ENCODE measurements at places on chromosomes 7 and 10.

GRCh38 chr7:82164813-82165212 lies 278.8 kb downstream of the CACNA2D1 start:
- DNase-seq, result no peak

DNA sequence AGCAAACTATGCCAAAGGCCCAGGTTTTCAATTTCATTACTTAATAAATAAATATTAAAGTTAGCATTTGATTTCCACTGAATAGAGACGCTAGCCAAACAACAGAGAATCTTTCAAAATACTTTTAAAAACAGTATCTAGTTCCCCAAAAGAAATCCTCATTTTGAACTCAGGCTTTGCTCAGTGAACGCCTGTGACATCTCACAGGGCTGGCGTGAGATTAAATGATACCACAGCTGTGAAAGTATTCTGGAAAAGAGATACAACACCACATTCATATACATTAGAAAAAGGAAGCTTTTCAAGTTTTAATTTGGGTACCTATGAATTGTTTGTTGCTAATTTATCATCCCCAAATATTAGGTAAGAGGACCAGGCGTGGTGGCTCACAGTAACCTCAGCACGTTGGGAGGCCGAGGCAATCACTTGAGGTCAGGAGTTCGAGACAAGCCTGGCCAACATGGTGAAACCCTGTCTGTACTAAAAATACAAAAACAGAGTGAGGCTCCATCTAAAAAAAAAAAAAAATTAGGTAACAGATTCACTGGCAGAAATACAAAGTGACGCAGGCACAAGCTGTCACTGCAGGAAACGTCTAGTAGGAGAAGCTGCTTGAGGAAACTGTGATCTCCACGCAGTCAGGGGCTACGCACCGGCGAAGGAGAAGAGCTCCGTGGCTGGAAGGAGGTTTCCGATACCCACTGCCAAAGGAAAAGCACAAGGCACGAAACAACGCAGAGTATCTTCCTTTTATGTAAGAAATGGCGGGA lies 50.0 kb downstream of the AMZ1 start:
- no peak for DNase-seq

DNA sequence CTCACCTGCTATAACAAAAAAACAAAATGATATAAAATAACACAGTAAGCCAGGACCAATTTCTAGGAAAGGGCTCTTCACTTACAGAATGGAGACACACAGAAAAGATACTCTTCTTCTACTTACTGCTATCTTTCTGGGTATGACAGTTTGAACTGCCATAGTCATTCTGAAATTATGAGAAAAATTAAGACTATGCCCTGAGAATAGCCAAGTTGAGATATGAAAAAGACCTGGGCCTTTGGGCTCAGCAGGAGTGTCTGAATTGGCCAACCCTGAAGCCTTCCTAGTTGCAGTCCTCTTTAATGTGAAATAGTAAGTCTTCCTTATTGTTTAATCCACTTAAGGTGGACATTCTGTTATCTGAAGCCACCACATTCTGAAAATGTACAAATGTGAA lies 519.5 kb downstream of the GRID1 start:
- DNase-seq, result no peak

GRCh38 chr10:127338399-127339110 lies 142.2 kb upstream of the INSYN2A start:
- no peak for DNase-seq

DNA sequence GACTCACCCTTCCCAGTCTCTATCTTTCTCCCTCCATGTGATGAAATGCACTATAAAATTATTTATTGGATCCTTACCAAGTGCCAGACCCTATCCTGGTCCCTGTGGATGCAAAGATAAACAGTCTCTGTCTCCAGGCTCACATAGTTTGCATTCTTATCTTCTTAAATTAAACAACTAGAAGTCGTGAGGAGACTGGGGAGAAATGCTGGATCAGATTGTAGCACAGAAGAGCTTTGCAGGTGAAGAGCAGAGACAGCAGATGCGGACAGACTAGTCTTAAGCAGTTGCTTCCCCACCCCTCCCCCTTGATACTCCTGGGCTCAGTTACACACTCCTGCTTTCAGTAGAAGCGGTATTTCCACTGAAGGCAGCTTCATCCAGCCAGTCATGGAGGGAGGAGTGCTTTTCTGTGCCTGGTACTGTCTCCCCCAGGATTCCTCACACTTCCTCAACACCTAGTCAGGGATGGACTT lies 20.8 kb upstream of the CDK1 start:
- no peak for DNase-seq

DNA sequence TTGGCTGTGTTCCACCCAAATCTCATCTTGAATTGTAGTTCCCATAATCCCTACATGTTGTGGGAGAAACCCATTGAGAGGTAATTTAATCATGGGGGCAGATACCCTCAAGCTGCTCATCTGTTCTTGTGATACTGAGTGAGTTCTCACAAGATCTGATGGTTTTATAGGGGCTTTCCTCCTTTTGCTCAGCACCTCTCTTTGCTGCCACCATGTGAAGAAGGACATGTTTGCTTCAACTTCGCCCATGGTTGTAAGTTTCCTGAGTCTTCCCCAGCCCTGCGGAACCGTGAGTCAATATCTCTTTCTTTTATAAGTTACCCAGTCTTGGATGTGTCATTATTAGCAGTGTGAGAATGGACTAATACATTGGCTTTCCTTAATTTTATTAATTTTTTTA lies 527.8 kb downstream of the MDFIC start:
- DNase-seq, result no peak

- DNase-seq, result no peak
These were observed 16.9 kb downstream of the SHH start for GRCh38 chr7:155795401-155795800.

GRCh38 chr10:2139746-2140145 lies 402.4 kb upstream of the ADARB2 start:
- DNase-seq, result no peak

DNA sequence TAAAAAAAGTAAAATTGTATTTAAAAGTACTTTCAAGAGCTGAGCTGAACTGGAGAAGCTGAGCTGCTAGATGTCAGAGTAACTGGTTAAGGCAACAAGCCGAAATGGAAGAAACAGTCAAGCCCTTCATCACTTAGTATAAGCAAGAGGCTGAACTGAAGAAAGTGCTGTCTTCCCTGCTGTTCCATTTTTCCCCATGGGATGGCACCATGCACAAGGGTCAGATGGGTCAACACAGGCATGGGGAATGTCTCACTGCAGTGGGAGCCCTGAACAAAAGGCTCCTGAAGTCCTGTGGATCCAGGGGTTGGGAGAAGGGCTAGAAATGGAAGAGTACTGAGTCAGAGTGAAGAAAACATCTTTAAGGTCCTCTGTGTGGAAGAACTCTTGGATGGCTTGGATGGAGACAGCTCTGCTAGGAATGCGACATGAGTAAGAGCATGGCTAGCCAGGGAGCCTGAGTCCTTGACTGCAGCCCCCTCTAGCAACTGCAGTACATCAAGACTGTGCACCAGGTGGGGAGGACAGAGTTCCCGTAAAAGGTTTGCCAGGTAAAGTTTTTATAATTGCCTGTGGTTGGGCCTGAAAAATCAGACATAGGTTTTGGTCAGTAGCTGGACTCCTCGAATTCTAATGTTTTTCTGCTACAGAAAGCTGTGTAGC lies 348.3 kb downstream of the GPR158 start:
- no peak for DNase-seq

GRCh38 chr7:105234886-105235285 lies 153.8 kb downstream of the SRPK2 start:
- no peak for DNase-seq

DNA sequence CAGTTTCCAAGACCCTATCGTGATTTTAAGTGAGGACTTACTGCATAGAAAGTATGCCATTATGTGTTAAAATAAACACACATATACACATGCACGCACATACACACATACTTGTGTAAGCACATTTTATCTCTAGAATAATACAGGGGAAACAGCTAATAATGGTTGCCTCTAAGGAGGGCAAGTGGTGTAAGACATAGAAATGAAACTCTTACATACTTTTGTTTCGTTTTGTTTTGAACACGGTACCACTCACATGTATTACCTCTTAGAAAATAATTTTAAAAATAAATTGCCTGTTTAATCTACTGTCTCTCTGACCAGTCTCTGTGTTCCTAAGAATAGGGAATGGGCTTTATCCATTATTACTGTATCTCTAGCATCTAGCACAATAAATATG lies 49.2 kb downstream of the HERPUD2 start:
- no peak for DNase-seq

GRCh38 chr10:21530641-21531040 lies 3.4 kb upstream of the MLLT10 start:
- DNase-seq, result no peak

DNA sequence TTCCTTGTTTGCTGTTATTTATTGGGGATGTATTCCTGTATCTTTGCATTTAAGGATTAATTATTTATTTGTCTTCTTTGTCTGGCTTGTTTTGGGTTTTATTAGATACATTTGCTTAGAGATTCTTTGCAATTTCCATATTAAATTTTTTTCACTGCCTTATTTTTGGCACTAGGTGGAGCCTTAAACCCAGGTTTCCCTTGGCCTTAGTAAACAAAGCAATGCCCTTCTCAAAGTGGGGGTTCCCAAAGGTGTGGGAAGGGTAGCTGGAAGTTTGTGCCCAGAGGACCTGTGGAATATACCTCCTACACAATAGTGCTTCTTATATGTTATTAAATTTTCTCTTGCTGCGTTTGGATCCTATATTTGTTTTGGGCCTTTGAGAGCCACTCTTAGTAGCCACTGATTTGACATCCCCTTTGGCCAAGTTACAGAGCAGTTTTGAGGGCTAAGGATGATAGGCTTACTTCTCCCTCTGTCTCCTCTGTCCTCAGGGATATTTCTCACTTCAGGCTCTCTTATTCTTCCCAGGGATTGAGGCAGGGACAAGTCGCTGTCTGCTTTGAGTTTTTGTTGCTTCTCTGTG lies 162.3 kb downstream of the ITGB1 start:
- DNase-seq, result peak; percentile 20

GRCh38 chr10:30432622-30433305 lies 1.2 kb upstream of the MAP3K8 start:
- peak; percentile 67 for DNase-seq

DNA sequence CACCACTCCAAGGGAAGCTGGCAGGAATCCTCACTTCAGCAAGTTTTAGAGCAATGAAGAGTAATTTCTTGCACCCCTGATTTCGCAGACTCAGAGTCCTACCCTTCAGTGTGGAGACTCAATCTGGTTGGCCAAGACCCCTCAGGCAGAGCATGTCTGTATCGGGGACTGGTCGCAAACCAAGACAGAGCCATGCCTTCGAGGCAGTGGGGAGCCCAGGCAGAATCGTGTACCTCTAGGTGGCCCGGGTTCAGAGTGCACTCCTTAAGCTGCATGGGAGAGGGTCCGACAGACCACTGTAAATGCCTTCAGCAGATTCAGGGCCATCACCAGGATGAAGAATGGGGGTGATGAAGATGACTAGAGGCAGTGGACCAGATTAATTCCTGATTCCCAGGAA lies 94.9 kb downstream of the STRA8 start:
- DNase-seq, result no peak

- no peak for DNase-seq
These were observed 51.4 kb downstream of the MICALL2 start for GRCh38 chr7:1407892-1408291.

DNA sequence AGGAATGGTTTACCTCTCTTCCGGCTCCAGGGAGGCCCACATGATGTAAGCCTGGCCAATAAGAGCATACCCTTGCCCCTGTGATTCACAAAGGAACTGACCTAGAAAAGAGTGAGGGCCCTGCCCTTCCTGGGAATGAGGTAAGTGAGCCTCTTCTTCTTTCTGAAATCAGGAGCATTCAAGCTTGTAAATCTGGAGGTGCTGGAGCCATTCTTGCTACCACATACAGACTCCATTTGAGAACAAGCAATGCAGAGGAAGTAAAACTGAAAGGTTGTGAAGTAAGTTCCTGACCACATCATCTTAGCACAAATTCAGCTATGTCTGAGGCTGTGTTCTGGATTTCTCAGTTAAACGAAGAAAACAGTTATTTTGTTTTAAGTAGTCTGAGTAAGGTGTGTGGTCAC lies 132.2 kb downstream of the CD36 start:
- DNase-seq, result peak; percentile 22

DNA sequence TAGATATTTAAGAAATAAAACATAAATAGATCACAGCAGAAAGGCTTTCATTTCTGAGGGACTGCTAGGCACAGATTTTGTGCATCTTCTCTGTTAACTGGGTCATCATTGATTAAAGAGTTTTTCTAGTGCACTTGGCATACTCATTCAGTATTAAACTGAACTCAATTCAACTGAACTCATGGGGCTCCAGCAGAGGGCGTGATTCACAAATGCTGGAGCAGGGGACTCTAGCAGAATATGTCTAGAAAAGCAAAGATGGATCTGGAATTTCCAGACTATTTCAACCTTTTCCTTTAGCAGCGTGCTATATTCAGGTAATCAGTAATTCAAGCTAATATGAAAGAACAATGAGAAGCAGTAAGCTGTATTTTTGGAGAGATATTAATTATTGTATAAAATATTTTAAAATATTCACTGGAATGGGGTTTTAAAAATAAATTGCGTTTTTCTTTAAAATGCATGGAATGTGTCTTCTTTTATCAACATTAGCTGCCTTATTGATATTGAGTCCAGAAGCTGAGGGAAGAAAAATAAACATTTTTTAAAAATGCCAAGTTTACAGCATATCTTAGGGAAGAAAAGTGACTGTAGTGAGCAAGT lies 296.8 kb upstream of the CACNA2D1 start:
- DNase-seq, result peak; percentile 3

GRCh38 chr7:39528849-39529248 lies 37.4 kb upstream of the YAE1 start:
- DNase-seq, result no peak

GRCh38 chr7:30181736-30182522 lies 47.1 kb downstream of the MTURN start:
- no peak for DNase-seq

GRCh38 chr10:88342733-88343310 lies 240.3 kb downstream of the RNLS start:
- no peak for DNase-seq

DNA sequence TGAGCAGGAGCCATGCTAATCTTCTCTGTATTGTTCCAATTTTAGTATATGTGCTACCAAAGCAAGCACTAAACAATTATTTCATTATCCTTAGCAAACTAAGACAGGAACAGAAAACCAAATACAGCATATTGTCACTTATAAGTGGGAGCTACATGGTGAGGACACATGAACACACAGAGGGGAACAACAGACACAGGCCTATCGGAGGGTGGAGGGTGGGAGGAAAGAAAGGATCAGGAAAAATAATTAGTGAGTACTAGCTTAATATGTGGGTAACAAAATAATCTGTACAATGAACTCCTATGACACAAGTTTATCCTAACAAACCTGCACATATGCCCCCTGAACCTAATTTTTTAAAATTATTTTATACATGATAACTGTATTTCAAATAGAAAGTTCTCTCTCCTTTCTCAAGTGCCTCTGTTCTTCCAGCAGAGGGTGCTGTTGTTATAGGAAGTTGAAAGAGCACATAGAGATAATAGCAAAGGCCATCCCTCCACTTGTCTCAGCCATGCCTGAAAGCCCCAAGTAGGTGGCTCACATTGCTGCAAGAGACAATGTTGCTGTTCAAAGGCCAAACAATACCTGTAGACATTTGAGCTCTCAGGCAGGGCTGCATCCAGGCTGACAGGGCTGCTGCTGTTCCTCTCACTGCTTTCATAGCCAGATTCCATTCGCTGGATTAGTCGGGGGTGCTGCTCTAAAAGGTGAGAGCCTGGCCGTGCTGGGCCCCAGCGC lies 33.4 kb upstream of the PPP3CB start:
- peak; percentile 77 for DNase-seq

Data from GM20000 (cell line).